GM23248 (cell line): ENCODE measurements at places on chromosomes 12 and 14. TPM values are rescaled to one million over a fixed set of nuclear protein-coding genes. Genes with fewer than 3 reads are reported as not detected.

DNA sequence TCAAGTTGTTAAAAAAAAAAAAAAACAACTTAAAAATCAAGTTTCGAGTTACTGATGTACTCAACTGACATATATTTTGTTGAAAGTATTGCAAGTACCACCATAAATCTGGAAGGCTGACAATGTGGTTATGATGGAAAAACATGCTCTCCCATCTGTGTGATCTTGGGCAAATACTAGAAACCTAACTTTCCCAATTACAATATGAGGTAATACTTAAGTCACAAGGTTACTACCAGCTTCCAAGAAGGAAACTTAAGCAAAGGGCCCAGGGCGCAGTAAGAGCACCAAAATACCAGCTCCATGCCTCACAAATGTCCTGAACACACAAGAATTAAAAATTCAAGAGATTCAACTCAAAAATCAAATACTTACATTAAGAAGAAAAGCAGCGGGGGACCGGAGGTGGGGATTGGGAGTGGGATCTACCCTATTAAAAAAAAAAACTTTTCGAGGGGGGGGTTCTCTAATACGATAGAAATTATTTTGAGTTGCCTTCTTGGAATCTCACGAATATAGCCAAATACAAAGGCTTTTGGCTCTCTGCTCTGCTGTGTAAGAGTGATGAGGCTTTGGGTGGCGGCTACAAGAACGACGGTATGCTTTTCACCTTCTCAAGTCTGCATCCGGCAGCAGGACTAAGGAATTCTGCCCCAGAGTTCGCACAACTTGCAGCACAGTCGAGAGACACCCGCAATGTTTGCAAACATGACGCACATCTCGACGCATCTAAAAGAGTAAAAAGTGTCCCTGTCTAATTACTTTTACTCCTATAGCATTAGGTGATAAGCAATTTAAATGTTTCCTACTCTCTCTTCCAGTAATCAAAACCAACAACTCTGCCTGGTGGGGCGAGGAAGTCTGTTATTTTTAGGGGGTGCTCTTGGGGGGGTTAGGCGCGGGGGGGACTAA lies 1.1 kb downstream of the SAV1 start:
- DNase-seq = peak; percentile 85

DNA sequence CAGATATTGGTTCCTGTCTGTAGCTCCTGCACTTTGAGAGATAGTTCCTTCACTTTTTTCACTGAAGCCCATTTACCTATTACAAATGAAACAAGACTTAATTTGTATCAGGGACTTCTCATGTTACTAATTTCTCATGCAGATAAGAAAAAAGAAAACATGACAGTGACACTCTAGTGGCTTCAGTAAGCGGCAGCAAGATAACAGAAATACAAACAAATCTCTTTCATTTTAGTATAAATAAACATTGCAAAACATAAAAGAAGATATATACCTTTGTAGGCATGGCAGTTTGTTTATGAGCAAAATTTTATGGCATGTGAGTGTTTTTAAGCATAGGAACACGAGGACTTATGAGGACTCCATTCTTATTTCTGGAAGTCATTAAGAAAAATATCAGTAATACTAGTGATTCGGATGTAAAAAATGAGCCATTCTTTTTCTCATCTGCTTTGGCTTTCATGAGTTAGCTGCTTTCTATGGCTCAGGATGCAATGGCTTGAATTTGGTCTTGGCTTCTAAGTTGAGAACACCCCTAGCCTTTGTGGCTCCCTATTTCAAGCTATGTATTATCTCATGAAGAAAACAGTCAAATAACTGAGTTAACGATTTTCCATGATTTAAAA lies 310.1 kb upstream of the RGS6 start:
- peak; percentile 48 for DNase-seq

GRCh38 chr14:80202888-80203562 lies 8.3 kb downstream of the DIO2 start:
- DNase-seq = no peak

- no peak for DNase-seq
Observed at GRCh38 chr14:36768638-36769337, 107.1 kb downstream of the PAX9 start.

GRCh38 chr14:99270458-99271220 lies 1.4 kb downstream of the BCL11B start:
- DNase-seq = peak; percentile 9

Gene DAO
- polyA plus RNA-seq = not detected in 2 replicates

Gene GALC
- polyA plus RNA-seq = 13.1 TPM in 2 replicates

Gene CLEC6A
- polyA plus RNA-seq = not detected in 2 replicates
